ENCODE measurements at places on chromosomes 7 and 10.

DNA sequence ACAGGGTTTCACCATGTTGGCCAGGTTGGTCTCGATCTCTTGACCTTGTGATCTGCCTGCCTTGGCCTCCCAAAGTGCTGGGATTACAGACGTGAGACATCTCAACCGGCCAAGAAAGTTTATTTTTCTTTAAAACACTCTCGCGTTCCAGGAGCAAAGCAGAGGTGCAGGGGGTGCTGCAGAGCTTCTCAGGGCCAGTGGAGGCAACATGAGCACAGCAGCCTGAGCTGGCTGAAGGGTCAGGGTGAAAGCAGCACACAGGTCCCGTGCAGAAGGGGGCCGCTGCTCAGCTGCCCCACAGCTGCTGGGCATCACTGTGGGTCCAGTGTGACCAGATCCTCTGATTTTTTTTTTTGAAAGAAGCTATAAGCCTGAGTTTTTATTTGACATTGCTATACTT, 46.1 kb downstream of the EPHB4 start:
- DNase-seq: no peak

- no peak for DNase-seq
These were observed 15.2 kb downstream of the TMEM176B start for GRCh38 chr7:150784954-150785353.

DNA sequence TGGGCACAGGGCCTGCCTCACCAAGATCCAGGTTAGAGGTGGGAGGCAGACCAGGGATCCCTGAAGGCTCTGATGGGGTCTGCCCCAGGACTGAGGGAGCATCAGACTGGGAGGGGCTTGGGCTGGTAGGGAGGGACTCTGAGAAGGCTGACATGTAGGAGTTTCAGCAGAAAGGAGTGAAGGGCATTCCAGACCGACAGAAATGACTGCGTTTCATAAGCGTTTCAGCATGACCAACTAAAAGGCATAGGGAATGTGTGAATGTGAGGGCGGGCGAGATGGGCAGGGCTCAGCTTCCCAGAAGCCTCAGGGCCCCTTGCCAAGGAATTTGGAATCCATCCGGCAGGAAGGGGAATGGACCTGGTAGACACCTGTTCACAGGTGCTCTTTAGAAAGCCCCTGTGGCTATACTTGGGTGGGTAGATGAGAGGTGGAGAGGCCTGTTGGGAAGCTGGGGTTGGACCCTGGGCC, 24.9 kb upstream of the SLC29A3 start:
- no peak for DNase-seq

DNA sequence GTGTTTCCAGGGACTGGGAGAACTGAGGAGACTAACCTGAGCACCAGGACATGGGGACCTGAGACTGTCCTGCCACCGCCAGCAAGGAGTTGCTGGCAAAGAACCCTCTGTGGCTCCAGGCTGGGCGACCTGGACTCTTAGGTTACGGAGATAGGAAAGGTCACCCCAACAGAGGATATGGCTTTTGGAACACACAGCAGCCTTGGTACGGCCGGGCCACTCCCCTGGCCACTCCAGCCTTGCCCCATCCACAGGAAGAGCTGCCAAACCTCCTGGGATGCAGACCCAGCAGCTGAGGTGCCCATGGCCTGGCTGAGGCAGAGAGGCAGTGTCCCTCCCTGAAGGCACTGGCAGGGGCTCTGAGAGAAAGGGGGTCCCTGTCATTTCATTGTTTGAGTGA, 137.8 kb downstream of the OAT start:
- no peak for DNase-seq

DNA sequence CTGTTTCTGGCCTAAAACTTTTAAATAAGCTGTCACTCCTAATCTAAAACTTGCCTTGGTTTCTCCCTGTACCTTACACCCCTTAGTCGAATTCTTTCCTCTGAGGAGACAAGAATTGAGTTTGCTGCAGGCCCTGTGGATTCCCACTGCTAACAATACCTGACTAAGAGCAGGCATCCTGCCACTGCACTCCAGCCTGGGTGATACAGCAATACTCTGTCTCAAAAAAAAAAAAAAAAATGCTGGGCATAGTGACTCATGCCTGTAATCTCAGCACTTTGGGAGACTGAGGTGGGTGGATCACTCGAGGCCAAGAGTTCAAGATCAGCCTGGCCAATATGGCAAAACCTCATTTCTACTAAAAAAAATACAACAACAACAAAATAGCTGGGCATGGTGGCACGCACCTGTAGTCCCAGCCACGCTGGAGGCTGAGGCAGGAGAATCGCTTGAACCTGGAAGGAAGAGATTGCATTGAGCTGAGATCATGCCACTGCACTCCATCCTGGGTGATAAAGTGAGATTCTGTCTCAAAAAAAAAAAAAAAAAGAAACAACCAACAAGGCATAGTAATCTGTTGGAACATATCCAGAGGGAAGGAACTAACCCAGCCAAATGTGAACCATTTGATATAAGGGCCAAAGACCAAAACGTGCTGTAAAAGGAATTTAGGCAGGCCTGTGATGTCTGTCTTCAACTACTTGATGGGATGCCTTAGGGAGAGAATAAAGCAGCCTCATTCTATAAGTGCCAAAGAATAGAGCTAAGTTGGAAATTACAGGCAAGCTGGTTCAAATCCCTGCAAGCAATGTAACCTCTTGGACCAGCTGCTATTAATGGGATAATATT, 732.7 kb upstream of the AUTS2 start:
- no peak for DNase-seq

GRCh38 chr10:89518108-89518507, 17.3 kb downstream of the SLC16A12 start:
- no peak for DNase-seq

DNA sequence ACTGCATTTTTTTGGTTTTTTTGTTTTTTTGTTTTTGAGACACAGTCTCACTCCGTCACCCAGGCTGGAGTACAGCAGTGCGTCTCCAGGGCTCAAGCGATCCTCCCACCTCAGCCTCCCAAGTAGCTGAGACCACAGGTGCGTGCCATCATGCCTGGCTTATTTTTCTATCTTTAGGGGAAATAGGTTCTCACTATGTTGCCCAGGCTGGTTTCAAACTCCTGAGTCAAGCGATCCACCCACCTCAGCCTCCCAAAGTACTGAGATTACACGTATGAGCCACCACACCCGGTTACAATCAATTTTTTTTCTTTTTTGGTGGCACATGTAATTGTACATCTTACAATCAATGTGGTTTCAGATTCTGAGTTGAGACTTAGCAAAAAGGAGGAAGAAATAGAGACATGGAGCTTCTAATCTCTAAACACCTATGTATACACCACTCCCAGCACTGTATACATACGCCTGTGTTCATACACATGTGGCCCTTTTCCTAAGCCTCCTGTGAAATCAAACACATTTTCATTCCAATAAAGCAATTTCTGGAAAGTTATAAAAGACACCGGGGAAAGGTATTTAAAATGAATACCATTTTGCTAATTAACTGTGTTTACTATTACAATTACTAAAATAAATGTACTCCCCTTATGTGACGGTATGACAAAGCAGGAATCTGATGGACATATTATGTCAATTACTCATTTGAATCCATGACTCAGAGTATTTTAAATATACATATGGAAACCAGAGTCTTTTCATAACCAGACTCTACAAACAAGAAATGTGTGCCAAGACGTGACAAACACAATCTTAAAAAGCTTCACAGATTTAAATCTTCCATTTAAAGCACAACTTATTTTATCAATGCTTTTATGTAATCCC, 40.9 kb downstream of the SMURF1 start:
- no peak for DNase-seq

GRCh38 chr7:84073186-84073875, 121.3 kb downstream of the SEMA3A start:
- DNase-seq: no peak

- DNase-seq: no peak
These were observed 120.9 kb downstream of the SLC16A9 start for GRCh38 chr10:59588791-59589190.

DNA sequence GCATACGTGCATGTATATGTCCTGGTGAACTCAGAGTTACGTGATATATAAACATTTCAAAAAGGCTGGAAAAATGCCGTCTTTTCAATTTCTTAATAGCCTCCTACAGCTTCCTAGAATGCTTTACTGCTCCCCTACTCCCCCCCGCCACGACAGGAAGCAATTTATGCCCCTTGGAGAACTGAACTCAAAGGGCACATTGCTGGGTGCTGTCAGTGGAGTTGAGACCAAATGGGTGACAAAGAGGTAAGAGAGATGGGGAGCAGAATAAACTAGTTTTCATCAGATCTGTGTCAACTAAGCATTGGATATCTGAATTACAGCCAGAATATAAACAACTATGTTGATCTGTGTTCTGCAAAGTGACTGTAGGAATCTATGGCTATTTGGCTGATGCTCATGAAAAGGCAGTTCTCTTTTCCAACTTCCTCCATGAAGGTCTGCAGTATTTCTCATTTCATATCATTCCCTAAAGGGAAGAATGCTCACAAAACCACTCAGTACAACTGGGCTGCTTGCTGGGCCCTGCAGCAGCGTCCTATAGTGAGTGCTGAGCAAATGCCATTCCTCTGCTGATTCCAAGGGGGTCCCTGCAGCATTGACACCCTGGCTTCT, 171.3 kb upstream of the HPS1 start:
- DNase-seq: no peak

GRCh38 chr10:89574368-89574767, 39.0 kb upstream of the SLC16A12 start:
- no peak for DNase-seq

DNA sequence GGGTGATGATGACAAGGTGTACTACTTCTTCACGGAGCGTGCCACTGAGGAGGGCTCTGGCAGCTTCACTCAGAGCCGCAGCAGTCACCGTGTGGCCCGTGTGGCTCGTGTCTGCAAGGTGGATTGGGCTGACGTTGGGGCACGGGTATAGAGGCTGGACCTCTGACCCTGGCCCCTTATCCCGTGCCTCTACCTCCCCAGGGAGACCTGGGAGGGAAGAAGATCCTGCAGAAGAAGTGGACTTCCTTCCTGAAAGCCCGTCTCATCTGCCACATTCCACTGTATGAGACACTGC, 8.4 kb downstream of the MRPL43 start:
- no peak for DNase-seq

- DNase-seq: no peak
These were observed 105.0 kb upstream of the NANOS1 start for GRCh38 chr10:118924493-118924892.

DNA sequence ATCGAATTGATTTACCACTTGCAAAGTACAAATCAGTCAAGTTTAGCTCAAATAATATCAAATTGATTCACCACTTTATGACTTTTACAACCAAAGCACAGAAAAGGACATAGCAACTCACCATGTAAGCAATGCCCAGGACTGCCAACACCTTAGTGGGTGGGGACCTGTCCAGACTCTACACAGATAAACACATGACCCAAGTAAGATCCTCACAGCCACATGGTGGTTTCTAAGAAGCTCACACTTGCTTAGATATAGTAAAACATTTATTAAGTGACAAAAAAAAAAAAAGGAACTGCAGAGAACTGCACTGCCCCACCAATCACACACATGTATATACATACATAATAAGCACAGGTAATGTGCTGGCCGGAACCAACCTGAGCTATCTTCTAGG, 116.2 kb downstream of the SLC25A13 start:
- DNase-seq: no peak

- DNase-seq: no peak
These were observed 183.5 kb upstream of the CDCA7L start for GRCh38 chr7:22129166-22129565.

- DNase-seq: no peak
These were observed 60.2 kb downstream of the THNSL1 start for GRCh38 chr10:25076506-25077177.

DNA sequence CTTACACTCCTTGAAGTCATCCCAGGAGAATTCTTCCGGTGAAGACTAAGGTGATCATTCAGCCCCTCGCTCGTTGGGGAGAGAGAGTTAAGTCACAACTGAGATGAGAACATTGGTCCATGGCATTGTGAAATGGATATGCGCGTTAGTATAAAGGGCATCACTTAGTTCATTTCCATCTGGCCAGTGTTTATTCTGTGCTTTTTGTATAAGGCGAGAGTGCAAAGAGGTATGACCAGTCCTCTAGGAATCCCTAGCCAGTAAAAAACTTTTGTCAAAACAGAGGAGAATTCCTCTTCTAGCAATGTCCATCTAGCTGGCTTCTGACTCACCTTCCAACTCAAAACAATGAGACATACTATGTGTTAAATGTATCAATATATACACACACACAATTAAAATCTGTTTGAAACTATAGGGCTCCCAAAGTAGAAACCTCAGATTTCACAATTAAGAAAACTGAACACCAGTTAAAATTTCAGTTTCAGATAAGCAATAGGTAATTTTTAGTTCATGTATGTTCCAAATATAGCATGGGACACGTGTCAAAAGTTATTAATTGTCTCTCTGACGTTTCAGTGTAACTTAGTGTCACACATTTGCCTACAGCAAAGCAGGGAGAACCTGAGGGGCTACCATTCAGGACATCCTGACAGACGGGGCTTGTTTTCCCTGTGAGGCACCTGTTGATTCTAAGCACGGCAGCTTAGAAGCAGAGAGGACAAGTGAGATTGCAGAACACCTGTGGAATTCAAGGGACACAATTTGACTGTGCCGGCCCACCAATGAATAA, 158.9 kb downstream of the KLF6 start:
- DNase-seq: no peak

DNA sequence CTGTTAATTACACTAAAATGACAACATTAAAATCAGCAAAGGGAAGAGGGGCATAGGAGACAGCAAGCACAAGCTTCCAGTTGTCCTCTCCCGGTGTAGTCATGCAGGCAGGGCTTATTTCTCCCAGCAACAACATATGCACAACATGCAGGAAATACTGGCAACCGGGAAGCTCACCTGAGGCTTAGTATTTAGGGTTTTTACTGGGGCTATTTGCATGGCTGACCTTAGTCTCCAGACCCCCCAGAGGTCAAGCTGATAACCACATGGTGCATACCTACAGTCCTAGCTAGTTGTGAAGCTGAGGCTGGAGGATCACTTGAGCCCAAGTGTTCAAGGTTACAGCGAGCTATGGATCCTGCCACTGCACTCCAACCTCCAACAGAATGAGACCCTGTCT, 12.8 kb upstream of the JMJD1C start:
- DNase-seq: peak; percentile 23

GRCh38 chr7:44057849-44058758, 7.3 kb downstream of the PGAM2 start:
- no peak for DNase-seq

GRCh38 chr10:100828738-100829096, 83.3 kb downstream of the PAX2 start:
- DNase-seq: peak; percentile 75

DNA sequence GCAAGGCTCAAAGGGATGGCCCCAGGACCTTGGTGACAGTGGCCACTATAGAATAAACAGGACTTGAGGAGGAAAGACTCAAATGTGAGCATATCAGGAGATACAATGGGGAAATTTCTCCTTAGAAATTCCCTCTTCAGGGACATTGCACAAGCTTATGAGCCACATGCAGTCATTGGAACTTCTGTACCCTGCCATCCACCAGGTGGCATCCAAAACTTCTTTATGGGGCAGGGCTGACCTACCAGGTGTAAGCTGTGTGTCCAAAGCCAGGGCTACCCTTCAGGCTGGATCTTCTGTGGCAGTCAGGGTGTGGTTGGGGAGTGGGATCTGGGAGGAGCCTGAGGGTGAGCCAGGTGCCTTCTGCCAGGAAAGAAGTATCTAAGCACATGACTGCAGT, 36.6 kb upstream of the LRRC18 start:
- peak; percentile 38 for DNase-seq

Measured in iPS-NIHi11 (cell line).